B cell (primary cell): ENCODE measurements at places on chromosomes 3 and 15. TPM values are rescaled to one million over a fixed set of nuclear protein-coding genes. Genes with fewer than 3 reads are reported as not detected.

- no peaks in the 10 kb centered on the region for H3K27me3 ChIP-seq
- peak; percentile 85 for DNase-seq
- H3K4me1 ChIP-seq, result peaks cover 34% of the 10 kb centered on the region
- H3K36me3 ChIP-seq, result no peaks in the 10 kb centered on the region
These were observed 63.7 kb downstream of the SLC30A4 start for GRCh38 chr15:45458746-45459403.

GRCh38 chr15:46961795-46962194, 755.5 kb upstream of the SEMA6D start:
- DNase-seq, result no peak
- no peak overlapping the region for H3K27ac ChIP-seq
- no peak overlapping the region for H3K4me3 ChIP-seq
- H3K4me1 ChIP-seq, result no peaks in the 10 kb centered on the region

SEC22C gene
- polyA plus RNA-seq, result 19.2 and 30.6 TPM in 2 replicates

GRCh38 chr3:52440249-52440551, 4.7 kb downstream of the SEMA3G start:
- H3K36me3 ChIP-seq, result no peaks in the 10 kb centered on the region
- H3K4me1 ChIP-seq, result peaks cover 6% of the 10 kb centered on the region
- H3K27ac ChIP-seq, result no peak overlapping the region
- no peak for DNase-seq
- H3K27me3 ChIP-seq, result no peaks in the 10 kb centered on the region
